Anterior cingulate cortex (tissue), 58 donors: ENCODE measurements at places on chromosomes 4 and X.

DNA sequence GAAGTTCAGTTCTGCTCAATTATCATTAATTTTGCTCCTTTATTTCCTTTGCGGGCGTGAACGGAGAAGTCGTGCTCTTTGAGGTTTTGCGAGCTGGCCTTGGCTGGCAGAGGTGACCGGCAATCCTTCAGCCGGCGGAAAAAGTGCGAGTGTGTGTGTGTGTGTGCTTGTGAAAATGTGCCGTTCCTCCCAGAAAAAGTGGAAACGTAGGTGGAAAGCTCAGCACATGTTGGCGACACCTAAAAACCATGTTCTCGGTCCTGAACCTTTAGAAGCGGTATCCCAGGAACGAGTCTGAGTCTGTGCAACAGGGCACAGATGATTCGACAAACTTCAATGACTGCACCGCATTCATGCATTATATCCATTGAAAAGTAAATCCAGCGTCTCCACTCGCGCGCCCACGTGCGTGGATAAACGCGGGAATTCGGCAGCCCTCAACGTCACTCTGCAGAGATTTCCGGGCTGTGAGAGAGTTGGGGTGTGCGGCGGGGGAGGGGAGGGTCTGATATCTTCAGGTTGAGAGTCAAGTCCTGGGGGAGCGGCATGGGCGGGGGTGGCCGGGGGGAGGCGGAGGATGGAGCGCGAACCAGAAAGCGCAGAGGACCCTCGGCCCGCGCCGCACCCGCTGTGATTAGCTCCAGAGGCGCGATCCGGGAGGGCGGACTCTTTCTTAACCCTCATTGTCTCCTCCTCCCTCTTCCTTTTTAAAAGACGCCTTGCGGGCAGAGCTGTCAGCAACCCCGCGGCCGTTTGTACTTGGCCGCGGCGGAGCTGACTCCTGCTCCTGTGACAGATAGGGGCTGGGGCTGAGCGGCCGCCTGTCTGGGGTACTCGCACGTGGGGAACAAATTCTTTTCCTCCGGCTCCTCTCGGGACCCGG is at the start of gene SHISA3:
TSS of gene SHISA3 (plus strand) at position 737 of the 883 bp plus-strand sequence. CDS start 569 bp downstream, outside the sequence.
- DNase-seq, result no peak

DNA sequence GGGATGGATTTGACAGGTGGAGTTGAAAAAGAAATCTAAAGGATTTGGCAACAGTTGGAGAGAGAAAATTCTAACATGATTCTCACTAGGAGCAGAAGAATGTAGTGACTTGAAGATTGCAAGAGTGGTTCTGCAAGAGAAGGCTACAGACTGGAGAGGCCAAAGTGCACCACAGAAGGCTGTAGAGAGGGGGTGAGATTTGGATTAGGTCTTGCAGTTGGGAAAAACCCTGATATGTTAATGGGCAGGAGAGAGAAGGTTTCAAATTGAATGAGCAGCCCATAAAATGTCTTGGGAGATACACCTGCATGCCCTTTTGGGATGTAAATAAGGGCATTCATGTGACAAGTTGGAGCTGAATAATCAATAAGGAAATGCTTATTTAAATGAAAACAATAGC is 14.7 kb upstream of the VEGFD start:
- DNase-seq, result no peak

DNA sequence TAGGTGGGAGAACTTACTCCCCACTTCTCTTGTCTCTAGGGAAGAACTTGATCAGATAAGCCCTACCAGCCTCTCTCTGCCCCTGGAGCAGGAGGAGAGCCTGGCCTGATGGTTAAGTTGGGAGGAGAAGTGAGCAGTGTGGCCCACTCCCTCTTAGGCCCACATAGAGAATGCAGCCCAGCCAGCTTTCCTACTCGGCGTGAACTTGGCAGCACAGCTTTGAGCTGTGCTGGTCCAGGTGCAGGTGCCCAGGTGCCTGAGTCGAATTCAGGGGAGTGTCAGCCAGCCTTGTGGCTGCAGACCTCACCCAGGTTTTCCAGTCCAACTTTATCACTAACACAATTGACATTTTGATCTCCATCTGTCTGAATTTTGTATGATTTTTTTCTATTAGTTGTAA is 77.6 kb upstream of the PAQR3 start:
- DNase-seq, result no peak

DNA sequence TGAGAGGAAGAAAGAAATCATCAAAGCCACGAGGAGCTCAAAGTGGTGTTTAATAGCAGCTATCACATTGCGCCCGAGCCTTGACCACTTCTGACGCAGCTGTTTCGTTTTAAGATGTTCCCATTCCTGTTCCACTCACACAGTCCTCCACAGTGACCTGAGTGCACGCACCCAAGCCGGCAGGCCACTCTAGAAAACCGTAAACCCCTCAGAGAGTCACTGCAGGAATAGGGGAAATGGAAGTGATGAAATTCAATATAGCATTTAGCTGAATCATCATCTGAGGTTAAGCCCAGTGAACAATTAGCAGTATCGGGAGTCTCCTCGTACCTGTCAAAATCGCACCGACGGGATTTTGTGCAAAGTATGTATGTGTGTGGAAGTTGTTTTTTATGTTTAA is 17.9 kb upstream of the HAND2 start:
- DNase-seq, result no peak

- no peak for DNase-seq
These were observed 7.3 kb downstream of the PPP1R3F start for GRCh38 chrX:49276671-49277534.

DNA sequence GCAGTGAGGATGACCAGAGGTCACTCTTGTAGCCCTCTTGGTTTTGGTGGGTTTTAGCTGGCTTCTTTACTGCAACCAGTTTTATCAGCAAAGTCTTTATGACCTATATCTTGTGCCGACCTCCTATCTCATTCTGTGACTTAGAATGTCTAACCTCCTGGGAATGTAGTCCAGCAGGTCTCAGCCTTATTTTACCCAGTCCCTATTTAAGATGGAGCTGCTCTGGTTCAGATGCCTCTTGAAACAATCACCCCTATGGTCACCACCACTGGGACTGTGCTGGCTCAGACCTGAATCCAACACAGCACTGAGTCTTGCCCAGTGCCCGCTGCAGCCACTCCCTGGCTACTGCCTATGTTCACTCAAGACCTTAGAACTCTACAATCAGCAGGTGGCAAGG is 49.4 kb downstream of the MCUB start:
- no peak for DNase-seq

- no peak for DNase-seq
These were observed 326.5 kb downstream of the ASMT start for GRCh38 chrX:1941321-1941720.

DNA sequence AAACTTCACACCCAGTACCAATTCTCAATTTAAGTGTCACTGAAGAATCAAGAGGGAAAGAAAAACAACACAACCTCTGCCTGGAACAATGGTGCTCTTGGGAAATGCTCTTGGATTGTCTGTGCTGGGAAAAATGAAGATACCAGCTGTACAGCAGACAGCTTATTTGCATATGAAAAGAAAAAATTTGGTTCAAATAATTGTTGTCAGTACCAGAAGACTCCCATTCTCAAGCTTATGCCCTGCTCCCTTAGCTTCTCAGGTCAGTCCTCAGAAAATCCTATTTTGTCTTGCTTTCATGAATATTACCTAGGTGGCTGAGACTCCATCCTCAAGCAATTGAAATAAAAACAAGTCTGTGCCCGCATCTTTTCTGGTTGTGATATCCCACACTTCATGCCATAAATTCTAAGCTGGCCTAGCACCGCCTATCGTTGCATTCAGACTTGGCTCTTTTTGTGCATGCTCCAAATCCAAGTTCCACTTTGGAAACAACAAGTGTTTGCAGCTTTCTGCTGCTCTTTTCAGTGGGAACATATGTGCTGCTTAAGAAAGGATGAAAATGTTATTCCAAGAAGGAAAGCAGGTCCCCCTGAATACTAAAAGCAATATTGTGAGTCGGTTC is 431.6 kb downstream of the INPP4B start:
- DNase-seq, result no peak

DNA sequence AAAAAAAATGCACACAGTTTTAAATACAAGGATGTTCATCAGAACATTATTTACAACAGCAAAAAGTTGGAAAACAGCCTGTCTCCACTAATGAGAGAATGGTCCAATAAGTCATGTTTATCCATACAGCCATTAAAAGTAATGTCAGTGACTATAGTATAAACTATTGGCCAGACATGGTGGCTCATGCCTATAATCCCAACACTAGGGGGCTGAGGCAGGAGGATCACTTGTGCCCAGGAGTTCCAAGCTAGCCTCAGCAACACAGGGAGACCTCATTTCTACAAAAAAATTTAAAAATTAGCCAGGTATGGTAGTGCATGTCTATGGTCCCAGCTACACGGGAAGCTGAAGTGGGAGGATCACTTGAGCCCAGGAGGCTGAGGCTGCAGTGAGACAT is 48.1 kb upstream of the IL13RA1 start:
- no peak for DNase-seq

- DNase-seq, result no peak
These were observed 25.7 kb downstream of the GUCY1A1 start for GRCh38 chr4:155692361-155692760.

GRCh38 chr4:71366766-71367165 is 27.9 kb downstream of the SLC4A4 start:
- no peak for DNase-seq

DNA sequence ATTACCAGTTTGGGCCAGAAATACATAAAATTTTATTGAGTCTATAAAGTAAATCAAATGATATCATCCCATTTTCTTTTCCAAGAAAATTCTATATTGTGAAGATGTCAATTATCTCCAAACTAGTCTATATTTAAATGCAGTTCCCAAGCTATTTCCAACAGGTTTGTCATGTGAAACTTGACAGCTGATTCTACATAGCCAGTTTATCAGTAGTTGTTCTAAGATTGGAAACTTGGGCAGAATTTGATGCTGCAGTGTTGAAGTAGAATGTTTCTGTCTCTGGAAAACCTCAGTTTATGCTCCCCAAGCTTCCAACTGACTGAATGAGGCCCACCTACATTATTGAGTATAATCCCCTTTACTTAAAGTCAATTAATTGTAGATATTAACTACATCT is 994.1 kb downstream of the PCDH7 start:
- no peak for DNase-seq

GRCh38 chrX:19750783-19751467 is 136.5 kb downstream of the SH3KBP1 start:
- no peak for DNase-seq

DNA sequence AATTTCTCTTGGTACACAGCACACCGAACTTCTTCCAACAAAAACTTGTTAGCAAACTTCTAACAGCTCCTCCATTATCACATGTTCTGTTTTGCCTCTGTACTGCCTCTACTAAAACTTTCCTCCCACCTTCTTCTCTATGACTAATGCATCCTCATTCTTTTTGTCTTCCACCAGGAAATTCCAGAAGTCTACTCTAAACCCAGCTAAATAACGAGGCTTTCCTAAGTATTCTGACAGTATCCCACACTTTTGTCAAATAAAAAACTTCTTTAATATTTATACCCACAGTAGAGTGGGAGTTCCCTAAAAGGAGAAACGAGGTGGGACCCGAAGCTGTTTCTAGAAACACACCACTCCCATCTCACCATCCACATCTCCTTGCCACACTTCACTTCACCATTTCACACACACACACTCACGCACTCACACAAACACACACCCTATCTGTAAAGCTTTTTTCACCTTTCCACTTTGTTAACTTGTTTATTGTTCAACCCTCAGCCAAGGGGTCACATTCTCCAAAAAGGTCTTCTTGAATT is 280.3 kb downstream of the ARAP2 start:
- no peak for DNase-seq

- no peak for DNase-seq
These were observed 42.7 kb downstream of the CNOT6L start for GRCh38 chr4:77776182-77777134.

DNA sequence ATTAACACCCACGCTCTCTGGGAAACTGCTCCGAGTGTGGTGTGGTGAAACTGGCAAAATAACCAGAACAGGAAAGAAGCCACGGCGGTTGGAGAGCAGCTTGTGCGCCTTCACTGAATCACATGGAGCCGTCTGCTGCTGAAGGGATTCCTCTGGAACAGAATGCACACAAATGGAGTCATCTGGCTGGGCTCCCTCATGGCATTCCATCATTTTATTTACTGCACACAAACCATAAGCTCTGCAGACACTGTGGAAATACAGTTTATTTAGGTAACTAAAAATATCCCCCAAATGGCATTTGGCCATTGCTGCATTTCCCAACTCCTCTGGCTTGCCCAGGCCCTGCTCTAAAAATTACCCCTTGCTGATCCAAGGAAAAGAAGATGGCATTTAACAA is 187.0 kb upstream of the S100G start:
- DNase-seq, result no peak

GRCh38 chr4:151675411-151675971 is 85.3 kb downstream of the GATB start:
- no peak for DNase-seq

- no peak for DNase-seq
These were observed 594.7 kb downstream of the SMARCA1 start for GRCh38 chrX:128928636-128929035.

DNA sequence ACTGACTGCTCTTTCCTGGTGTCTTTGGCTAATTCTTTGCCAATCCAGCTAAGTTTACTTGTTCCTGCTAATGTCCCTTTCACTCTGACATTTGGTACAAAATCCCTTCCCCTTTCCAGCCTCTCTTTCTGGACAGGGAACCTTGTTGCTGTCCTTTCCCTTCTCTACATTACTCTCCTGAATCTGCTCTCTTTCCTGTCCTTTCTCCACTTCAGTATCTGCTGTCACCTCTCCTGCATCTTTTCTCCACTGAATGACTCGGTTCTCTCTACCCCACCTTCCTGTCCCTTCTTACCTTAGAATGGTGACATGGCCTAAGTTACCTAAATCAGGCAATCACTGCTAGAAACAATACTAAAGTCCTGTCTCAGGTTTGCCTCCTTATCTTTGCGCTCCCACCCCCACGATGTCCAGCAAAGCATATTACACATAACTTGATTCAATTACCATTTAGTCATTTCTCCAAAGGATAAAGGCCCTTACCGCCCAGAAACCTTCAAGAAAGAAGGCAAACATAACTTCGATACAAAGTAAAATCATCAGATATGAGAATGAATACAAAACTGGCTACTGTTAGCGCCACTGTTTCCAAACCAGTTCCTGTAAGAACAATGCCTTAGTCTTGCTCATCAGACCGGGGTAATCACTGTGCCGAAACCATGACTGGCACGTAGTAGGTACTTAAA is 890 bp downstream of the BOD1L1 start:
- no peak for DNase-seq

DNA sequence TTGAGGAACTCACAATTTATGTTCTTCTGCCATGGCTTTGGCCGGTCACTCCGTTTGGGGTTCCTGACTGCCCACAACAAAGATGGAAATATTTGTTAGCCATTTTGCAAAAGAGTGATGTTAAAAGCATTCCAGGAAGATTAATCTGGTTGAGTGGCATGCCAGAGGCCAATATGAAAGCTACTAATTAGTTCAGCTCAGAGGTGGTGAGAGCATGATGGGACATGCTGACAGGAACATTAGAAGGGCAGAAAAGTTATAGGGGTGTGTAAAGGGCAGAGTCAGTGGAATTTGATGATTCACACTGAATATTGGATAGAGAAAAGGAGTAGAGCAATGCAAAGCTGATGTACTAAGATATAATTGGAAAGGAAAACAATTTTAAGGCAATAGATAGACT is 94.4 kb downstream of the TLL1 start:
- DNase-seq, result no peak
